ENCODE measurements at places on chromosomes 5 and 9.

GRCh38 chr5:7396713-7397454 is 946 bp downstream of the ADCY2 start:
- no peak for DNase-seq

DNA sequence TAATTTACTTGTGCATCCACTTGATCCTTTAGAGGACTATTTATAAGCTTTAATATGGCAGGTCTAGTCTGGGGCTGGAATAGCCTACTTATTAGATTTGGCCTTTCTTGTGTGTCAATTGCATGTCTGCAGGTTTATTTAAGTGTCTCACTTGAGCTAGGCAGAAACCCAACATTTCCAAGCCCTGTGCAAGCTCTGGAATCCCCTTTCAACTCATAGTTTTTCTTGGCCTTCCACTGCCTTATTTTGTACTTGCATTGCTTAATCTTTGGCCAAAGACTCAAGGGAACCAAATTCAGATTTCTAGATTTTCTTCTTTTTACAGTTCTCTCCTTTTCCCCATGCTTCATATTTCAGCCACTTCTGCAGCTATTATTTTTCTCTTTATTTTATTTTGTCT is 102.4 kb upstream of the RFX3 start:
- no peak for DNase-seq

DNA sequence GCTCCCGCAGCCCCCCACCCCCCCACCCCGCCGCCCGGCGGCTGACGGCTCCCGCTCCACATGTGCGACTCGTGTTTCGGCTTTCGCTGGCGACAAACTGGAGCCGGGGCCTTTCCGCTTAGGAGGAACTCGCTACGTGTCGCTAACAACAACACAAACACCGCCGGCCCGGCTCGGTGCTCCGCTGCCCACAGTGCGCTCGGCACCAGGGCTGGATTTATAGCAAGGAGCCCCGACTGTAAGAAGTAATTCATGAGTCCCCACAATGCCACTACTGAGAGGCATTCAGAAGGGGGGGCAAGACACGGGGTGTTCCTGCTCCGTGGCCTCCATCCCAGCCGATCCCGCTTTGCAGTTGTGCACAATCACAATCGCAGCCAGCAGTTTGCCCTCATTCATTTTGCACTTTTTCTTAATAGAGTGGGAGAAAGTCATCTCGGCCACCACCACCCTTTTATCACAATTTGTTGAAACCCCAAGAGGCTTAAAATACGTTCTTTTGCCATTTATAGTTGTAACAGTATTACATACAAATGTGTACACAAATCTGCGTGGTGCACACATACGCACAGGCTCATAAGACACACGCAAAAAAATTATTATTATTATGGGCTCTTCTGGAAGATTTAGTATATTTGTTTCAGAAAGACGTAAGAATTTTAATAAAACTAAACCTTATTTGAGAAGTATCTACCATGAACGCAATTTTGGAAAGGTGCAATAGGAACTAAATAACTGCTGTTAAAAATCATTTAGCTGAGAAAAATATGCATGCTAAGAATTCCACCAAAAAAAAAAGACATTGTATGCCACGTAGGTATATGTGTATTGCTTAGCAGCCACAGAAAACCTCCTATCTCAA is 48.1 kb downstream of the EBF1 start:
- no peak for DNase-seq

GRCh38 chr9:104896131-104896530 is 31.8 kb downstream of the ABCA1 start:
- DNase-seq, result no peak

DNA sequence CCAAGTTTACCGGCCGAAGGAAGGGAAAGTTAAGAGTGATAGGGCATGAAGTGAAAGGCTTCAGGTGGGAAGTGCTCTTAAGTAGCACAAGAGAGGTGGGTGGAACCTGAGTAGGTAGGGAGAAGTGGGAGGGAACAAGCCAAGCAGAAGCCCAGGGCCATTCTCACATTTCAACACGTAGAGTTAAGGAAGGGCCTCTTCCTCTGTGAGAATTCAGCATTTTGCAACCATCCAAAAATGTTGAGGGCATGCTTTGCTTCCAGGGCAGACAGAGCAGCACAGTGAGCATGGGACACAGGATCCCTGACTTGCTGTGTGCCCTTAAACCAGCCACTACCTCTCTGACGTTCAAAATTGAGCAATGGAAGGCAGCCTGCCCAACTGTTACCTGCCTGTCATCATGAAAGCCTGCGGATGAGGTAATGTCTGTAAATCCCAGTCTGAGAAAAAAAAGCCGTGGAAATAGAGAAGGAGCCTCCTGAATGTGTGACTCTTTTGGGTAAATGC is 3.3 kb downstream of the CYFIP2 start:
- DNase-seq, result no peak

- DNase-seq, result no peak
Measured at GRCh38 chr5:1177826-1178528, 23.4 kb upstream of the SLC6A19 start.

DNA sequence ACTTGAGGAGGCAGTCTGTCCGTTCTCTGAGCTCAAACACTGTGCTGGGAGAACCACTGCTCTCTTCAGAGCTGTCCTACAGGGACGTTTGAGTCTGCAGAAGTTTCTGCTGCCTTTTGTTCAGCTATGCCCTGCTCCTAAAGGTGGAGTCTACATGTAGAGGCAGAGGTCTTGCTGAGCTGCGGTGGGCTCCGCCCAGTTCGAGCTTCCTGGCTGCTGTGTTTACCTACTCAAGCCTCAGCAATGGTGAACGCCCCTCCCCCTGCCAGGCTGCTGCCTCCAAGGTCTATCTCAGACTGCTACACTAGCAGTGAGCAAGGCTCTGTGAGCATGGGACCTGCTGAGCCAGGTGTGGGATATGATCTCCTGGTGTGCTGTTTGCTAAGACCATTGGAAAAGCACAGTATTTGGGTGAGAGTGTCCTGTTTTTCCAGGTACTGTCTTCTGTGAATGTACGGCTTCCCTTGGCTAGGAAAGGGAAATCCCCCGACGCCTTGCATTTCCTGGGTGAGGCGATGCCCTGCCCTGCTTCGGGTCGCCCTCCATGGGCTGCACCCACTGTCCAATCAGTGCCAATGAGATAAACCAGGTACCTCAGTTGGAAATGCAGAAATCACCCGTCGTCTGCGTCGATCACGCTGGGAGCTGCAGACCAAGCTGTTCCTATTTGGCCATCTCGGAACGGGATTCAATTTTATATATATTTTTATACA is 58.5 kb downstream of the CNTRL start:
- DNase-seq, result peak; percentile 32

- no peak for DNase-seq
Measured at GRCh38 chr9:2154731-2155130, 139.6 kb downstream of the SMARCA2 start.

GRCh38 chr5:115542651-115543364 is 1.8 kb downstream of the FEM1C start:
- DNase-seq, result no peak

DNA sequence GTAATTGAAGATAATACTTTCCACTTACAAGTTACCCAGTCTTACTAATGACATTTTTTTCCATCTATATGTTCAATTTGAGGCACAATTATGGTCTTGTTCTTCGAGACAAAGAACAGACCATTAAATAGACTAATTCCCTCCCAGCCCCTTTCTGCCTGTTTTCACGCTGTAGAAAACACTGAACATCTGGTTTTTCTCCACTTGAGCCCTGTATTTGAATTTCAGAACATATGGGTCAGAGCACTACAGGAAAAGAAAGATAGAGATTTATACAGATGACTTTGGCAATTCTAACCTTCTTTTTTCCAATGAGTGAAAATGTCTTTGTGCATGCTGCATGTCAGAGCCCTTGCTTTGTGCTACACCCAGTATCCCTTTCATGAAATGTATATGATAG is 506.9 kb downstream of the LRRC70 start:
- DNase-seq, result no peak

GRCh38 chr5:135391116-135391868 is 7.7 kb downstream of the MACROH2A1 start:
- no peak for DNase-seq

DNA sequence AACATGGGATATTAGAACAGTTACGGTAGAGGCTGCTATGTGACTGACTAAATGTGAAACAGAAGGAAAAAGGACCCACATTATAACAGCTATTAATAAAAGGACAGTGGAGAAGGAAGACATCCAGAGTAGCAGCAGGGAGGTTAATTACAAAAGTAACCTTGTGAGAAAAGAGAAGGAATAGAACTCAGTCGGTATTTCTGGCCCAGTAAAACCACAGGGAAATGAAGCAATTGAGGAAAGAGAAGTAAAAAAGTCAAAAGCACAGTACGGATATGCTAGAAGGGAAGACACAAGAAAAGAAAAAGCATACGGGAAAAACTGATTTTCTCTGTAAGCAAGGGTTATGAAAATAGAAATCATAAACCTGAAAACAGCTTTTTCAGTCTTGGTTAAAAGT is 164.7 kb downstream of the RFX3 start:
- DNase-seq, result no peak

GRCh38 chr9:134066913-134067851 is 644 bp downstream of the BRD3 start:
- DNase-seq, result no peak

GRCh38 chr5:39587675-39588074 is 162.9 kb upstream of the DAB2 start:
- DNase-seq, result no peak

DNA sequence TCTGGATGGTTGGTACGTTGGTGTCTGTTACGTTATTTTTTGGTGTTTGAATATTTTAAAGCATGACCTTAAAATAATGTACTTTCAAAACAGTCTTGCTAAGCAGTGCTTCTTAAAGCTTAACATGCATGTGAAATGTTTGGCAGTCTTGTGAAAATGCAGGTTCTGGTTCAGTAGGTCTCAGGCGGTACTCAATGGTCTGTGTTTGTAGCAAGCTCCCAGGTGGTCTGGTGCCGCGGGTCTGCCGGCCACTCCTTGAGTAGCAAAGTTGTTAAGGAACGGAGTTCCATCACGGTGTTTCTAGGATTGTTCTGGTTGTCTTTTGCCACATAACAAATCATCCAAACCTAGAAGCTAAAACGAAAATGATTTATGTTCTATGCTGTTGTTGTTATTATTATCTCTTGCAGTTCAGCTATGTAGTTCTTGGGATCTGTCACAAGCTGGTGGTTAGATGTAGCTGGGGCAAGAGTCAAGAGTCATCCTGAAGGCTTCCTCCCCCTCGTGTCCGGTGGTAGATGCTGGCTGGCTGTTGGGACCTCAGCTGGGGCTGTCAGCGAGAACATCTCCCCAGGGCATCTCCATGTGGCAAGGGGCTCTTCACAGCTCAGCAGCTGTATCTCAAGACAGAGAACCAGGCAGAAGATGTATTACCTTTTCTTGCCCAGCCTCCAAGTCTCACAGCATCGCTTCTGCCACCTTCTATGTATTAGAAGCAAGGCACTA is 186.8 kb downstream of the PALM2AKAP2 start:
- no peak for DNase-seq

- DNase-seq, result no peak
Measured at GRCh38 chr9:8766096-8766495, 966.5 kb upstream of the DMAC1 start.

GRCh38 chr5:57411982-57412381 is 70.6 kb downstream of the ACTBL2 start:
- no peak for DNase-seq

DNA sequence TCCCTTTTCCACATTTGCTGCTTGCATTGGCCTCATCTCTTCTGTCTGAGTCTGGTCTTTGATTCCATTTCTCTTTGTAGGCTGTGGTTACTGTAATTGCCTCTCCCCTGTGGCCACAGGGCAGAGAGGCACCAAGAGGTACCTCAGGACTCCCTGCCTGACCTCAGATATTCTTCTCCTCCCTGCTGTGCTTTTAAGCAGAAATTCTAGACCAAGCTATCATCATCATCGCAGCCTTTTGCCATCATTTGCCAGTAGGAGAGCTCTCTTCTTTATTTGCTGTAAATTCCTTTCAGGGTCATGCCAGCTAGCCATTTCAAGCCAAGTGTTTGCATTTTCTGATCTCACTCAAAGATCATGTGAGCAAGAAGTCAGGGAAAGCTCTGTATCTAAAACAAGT is 369.6 kb downstream of the ICE1 start:
- no peak for DNase-seq

DNA sequence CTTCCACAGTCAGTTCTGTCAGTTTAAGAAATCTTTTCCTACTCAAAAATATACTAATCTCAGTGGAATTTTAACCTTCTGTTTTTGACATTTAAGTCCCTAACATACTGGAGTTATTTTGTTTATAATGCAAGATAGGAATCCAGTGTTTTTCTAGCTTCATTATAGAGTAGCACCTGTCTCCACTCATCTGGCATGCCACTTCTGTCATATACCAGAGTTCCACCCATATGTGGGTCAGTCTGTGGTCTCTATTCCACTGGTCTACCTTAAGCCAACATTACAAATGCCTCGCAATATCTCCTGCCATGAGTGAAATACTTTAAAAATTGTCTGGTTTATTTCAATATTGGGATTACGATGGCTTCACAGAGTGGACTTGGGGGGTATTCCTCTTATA is 42.9 kb downstream of the RNF145 start:
- DNase-seq, result no peak

DNA sequence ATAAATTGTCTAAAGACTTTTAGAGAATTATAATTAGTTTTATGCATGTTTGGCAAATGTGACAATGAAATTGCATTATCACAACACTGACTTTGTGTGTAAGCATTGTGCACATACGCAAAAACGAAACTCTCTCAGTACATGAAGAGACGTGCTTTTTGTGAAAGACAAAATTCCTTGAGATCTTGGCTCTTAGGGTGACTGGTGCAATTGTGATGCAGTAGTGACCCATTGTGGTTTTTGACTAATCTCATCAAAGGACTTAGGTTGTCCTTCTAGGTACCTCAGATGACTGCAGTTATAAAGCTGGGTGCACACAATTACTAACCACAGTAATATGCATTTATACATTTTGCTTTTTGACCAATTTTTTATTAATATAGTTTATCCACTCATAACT is 25.3 kb upstream of the TYRP1 start:
- DNase-seq, result no peak

DNA sequence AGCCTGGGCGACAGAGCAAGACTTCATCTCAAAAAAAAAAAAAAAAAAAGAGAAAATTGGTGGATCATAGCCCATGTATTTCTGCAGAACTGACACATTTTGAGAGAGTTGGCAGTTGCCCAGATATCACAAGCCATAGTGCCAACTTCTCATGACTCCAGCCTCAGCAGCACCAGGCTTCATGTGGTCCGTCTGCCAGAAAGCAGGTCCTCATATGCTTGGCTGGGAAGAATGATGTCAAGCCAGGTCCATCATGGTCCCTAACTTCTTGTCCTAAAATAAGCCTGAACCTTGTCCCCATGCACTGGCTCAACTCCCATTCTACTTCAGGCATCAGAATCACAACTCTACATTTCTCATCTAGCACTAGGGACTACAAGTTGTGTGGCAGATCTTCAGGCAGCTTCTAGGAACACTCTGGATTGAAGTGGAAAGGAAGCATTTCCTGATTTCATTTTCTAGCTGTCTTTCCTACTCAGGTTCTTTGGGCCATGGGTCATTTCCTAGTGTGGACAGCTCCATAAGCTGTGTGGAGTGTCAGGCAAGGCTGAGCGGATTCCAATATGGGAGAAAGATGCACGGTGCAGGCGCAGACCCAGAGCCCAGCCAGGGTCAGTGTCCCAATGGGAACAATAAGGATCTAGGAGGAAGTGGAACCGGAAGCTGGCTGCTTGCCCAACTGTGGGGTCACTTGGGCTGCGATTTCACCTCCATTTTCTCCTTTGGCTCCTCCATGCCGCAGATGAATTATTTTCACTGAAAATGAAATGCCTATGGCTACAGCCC is 90.1 kb downstream of the LMNB1 start:
- DNase-seq, result no peak

GRCh38 chr5:78974011-78974410 is 11.1 kb downstream of the ARSB start:
- no peak for DNase-seq

- no peak for DNase-seq
Measured at GRCh38 chr5:13700626-13701025, 243.9 kb downstream of the DNAH5 start.
